LHCN-M2 (cell line): ENCODE measurements at places on chromosomes 11 and 22. TPM values are rescaled to one million over a fixed set of nuclear protein-coding genes. Genes with fewer than 3 reads are reported as not detected.

Gene GRIA4
- not detected in 2 replicates for total RNA-seq

Gene MIAT
- 0.17 and 0.19 TPM in 2 replicates for total RNA-seq

Gene MS4A6A
- total RNA-seq, result not detected in 2 replicates

Gene GGTLC3
- total RNA-seq, result not detected in 2 replicates

Gene LRRC55
- not detected in 2 replicates for total RNA-seq

Gene ANGPTL5
- total RNA-seq, result not detected in 2 replicates

Gene CDC42BPG
- 0.11 TPM in 1 of 2 replicates, not detected in the other for total RNA-seq

Gene RTN4RL2
- total RNA-seq, result 0.23 and 0.38 TPM in 2 replicates

Gene FGF4
- not detected in 2 replicates for total RNA-seq

Gene ADAMTS15
- total RNA-seq, result 0.58 and 0.92 TPM in 2 replicates

Gene SUSD2
- total RNA-seq, result 0.23 and 0.26 TPM in 2 replicates

Gene MMP12
- 0.19 TPM in 1 of 2 replicates, not detected in the other for total RNA-seq

Gene SPTBN2
- total RNA-seq, result 0.06 and 0.57 TPM in 2 replicates

Gene BTG4
- total RNA-seq, result 0.17 TPM in 1 of 2 replicates, not detected in the other

Gene GAB2
- 8.1 and 12.8 TPM in 2 replicates for total RNA-seq

Gene PICALM
- total RNA-seq, result 168 and 186 TPM in 2 replicates

Gene CCDC89
- 6.6 and 7.4 TPM in 2 replicates for total RNA-seq

Gene OR2D2
- total RNA-seq, result not detected in 2 replicates

Gene OR52A1
- not detected in 2 replicates for total RNA-seq

Gene RASSF10
- not detected in 2 replicates for total RNA-seq
